Muscle of back (tissue), 13 donors: ENCODE measurements at places on chromosomes 7 and 10. TPM values are rescaled to one million over a fixed set of nuclear protein-coding genes. Genes with fewer than 3 reads are reported as not detected.

Gene HGF
- polyA plus RNA-seq: 7.9 TPM

Gene ANKRD61
- 1.6 TPM for polyA plus RNA-seq

DNA sequence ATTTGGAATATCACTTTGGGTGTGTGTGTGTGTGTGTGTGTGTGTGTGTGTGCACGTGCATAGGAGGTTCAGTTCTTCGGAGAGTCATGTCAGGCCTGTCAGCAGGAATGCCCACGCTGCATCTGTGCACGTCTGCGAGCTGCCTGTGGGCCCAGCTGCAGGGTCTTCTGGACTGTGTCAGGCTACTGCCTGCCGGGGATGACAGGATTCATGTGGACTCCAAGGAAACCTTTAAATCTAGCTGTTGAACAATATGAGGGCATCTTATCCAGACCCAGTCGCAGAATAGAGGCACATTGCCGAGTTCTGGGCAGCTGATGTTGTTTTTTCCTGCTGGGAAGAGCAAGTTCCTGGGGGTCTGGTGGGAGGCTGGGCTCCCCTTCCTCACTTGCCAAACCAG is 19.0 kb downstream of the AQP1 start:
- no peak for DNase-seq

- no peak for DNase-seq
Measured at GRCh38 chr10:100303724-100304319, 17.3 kb upstream of the BLOC1S2 start.

- no peak for DNase-seq
Measured at GRCh38 chr10:47233631-47234030, 66.4 kb upstream of the GDF10 start.
